Nucleus accumbens (tissue), 56 donors: ENCODE measurements at places on chromosomes 7 and 10.

- DNase-seq = no peak
These were observed 240.6 kb upstream of the KIAA1217 start for GRCh38 chr10:23968301-23968700.

DNA sequence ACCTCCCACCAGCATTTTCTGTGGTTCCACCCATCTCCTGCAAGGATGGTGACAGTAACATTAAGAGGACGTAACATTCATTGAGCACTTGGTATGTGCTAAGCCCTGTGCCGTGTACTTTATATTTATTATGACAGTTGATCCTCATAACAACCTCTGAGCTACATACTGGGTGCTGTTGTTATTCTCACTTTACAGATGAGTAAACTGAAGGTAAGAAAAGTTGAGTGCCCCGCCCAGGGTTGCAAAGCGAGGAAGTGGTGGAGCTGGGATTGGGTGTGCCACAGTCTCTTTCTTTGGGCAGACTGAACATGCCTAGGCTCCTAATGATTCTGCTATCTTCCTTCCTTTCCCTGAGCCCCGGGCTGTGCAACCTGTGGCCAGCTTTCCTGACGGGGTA lies 107.4 kb downstream of the SH3PXD2A start:
- DNase-seq = no peak

DNA sequence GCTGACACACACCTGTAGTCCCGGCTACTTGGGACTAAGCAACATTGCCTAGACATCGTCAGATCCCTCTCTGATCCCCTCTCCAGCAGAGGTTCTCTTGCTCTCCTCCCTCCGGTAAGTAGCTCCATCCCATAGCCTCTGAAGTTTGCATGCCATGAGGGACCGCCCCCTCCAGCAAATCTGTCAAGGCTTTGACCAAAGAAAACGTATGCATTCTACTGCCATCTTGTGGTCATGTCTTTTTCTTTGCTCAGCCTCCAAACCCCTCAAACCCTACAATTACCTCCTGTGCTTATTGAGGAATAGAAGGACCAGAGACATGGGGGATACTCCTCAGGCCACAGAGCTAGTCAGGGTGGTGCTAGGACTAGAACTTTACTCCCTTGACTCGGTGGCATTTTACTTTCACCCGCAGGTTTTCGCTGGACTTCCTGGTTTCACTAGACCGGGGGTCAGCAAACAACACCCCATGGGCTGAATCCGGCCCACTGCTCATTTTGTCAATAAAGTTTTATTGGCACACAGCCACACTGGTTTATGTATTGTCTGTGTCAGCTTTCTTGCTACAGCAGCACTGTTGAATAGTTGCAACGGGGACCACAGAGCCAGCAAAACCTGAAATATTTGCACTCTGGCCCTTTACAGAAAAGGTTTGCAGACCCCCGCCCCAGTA lies 202.6 kb upstream of the FOXK1 start:
- no peak for DNase-seq

- DNase-seq = peak; percentile 46
These were observed 1.0 kb upstream of the EPHB6 start for GRCh38 chr7:142853739-142854371.

DNA sequence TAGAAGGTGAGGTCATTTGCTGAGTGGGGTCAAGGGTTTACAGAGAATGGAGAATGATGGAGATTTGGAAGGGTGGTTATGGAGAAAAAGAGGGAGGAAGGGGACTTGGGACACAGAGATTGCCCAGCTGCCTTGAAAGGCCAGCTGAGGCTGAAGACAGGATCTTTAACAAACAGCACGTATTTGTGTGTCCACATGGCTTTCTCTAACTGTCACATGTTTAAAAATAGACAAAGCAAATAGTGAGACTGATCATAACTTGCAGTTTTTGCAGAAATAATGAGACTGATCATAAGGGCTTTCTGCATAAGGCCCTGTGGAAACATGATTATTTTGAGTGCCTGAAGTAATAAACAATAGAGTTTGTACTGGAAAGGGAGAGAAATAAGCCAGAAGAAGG lies 212.7 kb downstream of the HDAC9 start:
- no peak for DNase-seq

DNA sequence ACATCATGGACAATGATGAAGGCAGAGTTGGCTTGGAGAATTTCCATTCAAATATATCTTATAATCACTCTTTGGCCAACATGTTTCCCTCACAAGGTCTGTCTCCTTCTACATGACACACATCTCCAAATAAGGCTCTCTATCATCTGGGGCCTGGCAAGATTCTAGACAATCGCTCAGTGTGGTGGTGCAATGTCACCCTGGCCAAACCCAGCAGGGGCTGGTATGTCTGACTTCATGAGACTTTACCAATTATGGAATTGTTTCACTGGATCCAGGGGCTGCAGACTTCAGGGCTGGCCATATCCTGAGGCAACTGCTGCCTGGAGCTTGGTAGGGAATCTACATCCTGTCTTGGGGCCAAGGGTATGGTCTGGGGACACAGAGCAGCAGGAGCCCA lies 319.0 kb downstream of the PLXNA4 start:
- DNase-seq = no peak

- DNase-seq = no peak
These were observed 52.3 kb upstream of the ZNF33B start for GRCh38 chr10:42690449-42691360.

DNA sequence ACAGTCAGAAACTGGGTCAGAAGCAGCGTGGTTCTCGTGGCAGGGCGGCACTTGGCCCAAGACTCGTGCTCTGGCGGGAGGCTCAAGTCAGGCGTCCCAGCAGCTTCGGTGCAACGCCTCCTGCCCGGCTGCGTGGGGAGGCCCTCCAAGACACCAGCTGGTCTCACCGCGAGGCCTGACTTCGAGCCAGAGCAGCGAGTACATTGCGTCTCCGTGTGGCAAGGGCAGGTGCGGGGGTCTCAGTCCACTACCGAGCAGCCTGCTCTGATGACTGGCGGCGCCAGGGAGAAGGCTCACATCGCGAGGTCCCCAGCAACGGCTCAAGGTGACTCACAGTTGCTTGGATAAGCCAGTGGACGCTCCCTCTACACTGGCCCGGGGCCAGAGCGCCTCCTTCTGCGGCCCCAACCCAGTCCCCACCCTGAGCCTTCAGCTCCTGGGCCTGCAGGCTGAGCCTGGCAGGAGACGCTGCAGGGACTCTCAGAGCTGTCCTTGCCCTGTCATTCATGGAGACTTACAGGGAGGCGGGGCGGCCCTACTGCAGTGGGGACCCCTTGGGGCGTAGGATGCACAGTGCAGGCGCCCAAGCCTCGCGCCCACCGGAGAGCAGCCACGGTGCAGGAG lies 41.9 kb upstream of the PRKAR1B start:
- DNase-seq = peak; percentile 38
